ENCODE measurements at places on chromosomes 13 and 19. TPM values are rescaled to one million over a fixed set of nuclear protein-coding genes. Genes with fewer than 3 reads are reported as not detected.

FOXA3 gene
- total RNA-seq = not detected

THAP8 gene
- 4.8 TPM for total RNA-seq

SCAF1 gene
- 14.1 TPM for total RNA-seq

WDR88 gene
- not detected for total RNA-seq

SIX5 gene
- 1.8 TPM for total RNA-seq

ARMC6 gene
- 36.2 TPM for total RNA-seq

STARD13 gene
- total RNA-seq = 15.7 TPM
